ENCODE measurements at places on chromosomes 13 and 19.

- DNase-seq = peak; percentile 62
Measured at GRCh38 chr19:46990991-46991676, 28.5 kb upstream of the NPAS1 start.

GRCh38 chr19:51698296-51698695 lies 5.2 kb downstream of the SPACA6 start:
- no peak for DNase-seq

GRCh38 chr13:83733293-83733692 lies 149.0 kb downstream of the SLITRK1 start:
- DNase-seq = no peak

- no peak for DNase-seq
Measured at GRCh38 chr19:13984875-13985741, 21.0 kb downstream of the RFX1 start.

GRCh38 chr19:16949496-16950023 lies 60.8 kb downstream of the F2RL3 start:
- DNase-seq = no peak

DNA sequence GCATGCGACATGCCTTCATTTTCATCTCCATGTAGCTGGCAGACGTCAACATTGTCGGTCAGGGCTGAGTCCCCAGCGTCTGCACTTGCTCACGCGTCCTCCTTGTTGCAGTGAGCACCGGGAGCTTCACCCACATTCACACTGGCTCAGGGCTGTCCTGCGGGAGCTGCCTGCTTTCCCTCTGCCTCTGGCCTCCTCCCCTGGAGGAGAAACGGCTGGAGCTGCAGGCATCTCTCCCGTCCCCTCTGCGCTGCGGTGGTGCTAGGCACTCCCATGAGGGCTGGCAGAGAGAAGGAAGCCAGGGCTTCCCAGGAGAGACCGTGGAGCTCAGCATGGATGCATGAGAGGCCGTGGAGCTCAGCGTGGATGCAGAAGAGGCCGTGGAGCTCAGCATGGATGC lies 18.4 kb upstream of the TMEM255B start:
- DNase-seq = no peak

- no peak for DNase-seq
Measured at GRCh38 chr13:74871369-74872070, 610.4 kb downstream of the TBC1D4 start.

DNA sequence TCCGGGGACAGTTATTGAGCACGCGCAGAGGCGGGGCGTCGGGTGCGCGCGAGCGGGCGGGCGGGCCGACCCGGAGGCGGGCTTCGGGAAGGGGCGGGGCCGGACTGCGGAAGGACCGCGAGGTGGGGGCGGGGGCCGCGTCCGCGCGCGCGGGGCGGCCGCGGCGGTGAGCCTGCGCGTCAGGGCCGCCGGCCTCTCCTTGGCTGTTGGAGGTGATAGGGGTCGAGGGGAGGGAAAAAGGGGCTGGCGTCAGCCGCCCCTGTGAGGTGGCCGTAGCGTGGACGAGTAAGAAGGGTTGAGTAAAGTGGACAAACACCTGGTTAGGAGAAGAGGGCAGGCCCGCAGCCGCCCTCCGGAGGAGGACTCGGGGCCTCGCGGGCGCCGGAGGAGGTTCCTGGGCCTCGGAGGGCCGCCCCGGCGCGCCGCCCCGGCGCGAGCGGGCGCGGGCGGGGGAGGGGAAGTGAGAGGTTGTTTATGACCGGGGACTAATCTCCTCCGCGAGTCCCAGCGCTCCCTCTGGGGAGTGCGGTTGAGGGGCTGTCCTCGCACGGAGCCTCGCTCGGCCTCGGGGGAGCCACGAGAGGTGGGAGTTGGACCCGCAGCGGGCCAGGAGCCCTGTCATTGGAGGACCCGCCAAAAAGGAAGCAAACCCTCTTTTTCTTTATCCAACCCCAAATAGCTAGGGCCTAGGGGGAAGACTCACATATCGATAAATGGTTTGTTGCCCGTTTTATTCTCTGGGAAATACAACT lies 547 bp upstream of the INTS6 start:
- DNase-seq = peak; percentile 75

DNA sequence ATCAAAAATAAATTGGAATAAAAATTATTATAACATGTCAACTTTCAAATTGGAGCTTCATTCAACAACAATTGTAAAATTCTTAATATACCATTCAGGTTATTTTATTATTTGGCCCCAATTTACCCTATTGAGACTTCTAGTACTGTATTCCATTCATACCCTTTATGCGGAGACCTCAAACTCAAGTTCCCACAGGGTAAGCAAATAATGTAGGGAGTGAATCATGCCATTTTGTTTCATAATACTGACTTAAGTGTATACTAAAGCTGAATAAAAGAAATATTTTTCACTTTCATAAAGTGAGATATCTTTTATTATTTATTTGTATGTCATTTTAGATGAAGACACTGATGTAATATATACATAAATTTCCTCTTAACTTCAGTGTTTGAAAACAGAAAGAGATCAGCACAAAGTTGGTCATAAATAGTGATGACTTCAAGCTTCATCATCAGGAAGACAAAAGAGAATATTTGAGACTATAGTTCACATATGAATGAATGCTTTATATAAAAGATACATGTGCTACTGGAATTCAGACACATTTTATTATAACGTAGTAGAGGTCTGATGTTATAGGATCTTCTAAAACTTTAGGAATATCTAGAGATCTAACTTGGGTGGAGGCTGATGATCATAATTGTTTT lies 894.4 kb upstream of the PCDH9 start:
- no peak for DNase-seq

GRCh38 chr13:92487238-92487637 lies 739.4 kb upstream of the GPC6 start:
- no peak for DNase-seq

DNA sequence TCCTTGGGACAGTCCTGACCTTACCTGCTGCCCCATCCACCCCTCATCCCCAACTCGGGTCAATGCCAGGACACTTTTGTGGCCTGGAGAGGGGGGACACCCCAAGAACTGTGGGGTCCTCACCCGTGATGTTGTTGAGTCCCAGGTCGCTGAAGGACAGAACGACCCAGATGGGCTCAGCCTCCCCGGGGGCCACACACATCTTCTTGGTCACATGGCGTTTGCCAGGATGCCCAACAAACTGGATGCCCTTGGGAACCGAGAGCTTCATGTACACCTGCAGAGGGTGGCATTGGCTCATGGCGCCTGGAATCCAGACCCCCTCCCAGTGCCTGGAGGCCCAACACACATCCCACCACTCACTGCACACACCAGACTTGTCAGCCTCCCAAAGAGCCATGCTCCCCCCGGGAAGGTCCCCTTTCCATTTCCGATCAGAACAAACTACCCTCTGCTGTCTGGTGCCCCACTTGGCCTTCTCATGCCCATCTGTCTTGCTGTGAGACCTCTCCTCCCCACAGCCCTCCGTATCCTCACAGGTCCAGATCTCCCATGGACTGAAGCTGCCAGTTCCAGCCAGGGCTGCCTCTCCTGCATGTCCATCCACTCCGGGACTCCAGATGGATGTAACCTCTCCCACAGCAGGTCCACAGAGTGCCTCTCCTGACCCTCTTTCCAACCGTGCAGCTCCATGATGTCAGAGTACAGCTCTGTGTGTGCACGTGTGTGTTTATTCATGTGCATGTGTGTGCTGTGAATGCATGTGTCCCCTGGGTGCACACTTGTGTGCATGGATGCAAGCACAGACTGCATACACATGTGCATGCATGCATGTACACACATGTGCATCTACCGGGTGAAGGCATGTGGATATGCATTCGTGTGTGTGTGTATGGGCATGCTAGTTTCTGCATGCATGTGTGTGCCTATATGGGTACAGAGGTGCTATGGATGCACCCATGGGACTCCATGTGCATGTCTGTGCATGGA lies 58.4 kb downstream of the F2RL3 start:
- no peak for DNase-seq

DNA sequence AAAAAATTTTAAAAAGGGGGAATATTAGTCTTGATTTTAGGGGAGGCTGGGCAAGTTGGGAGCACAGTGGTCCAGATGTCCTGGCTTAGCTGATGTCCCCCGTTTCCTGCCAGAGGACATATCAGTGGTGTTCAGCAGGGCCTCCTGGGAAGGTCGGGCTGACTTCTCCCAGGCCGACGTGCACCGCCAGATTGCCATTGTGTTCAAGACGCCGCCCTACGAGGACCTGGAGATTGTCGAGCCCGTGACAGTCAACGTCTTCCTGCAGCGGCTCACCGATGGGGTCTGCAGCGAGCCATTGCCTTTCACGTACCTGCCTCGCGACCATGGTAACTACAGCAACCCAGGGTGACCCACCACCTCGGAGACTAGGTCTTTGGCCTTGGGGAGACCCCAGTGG lies 6.4 kb upstream of the CLASRP start:
- no peak for DNase-seq

DNA sequence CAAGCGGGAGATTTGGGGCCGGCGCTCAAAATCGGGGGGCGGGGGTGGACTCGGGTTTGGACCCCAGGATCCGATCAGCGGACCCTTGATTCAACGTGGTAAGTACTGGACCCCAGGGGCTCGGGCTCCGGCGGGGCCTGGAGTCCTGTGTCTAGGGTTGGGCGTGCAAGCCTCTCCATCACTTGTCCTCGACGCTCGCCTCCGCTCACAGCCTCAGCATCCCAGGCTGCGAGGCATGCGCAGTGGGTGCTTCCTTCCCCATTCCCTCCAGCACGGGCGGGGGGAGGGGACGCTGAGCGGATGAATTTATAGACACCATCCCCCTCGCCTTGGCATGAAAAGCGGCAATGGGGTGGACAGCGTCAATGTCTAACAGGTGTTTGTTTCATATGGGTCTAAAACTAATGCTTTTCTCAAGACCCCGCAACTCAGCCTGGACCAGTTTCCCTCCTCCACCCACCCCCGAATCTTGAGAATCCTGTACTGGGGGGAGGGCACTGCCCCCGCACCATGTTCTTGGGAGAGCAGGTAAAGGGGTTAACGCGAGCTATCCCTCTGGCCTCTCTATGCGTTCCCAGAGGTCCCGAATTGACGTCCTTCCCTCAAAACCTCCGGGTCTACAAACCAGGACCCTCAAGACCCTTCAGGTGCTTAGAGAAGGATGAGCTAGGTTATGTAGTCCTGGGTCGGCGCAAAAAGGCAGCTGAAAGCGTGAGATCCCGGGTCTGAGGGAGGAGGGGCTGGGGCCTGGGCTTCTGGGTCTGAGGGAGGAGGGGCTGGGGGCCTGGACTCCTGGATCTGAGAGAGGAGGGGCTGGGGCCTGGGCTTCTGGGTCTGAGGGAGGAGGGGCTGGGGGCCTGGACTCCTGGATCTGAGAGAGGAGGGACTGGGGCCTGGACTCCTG lies 579 bp downstream of the CPT1C start:
- DNase-seq = no peak

- DNase-seq = no peak
Measured at GRCh38 chr19:39275578-39275977, 7.4 kb downstream of the IFNL2 start.

GRCh38 chr19:5148794-5149190 lies 179.9 kb downstream of the KDM4B start:
- no peak for DNase-seq

GRCh38 chr19:58274771-58275201 lies 4.0 kb upstream of the ZNF8 start:
- no peak for DNase-seq

DNA sequence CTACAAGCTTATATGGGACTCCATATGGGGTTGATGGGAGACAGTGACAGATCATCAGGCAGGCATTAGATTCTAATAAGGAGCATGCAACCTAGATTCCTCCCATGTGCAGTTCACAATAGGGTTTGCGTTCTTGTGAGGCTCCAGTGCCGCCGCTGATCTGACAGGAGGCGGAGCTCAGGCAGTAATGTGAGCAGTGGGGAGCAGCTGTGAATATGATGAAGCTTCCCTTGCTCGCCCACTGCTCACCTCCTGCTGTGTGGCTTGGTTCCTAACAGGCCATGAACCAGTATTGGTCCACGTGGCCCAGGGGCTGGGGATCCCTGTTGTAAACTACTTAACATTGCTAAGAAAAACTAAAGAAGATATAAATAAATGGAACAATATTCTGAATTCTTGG lies 378.4 kb downstream of the KCNRG start:
- DNase-seq = no peak

DNA sequence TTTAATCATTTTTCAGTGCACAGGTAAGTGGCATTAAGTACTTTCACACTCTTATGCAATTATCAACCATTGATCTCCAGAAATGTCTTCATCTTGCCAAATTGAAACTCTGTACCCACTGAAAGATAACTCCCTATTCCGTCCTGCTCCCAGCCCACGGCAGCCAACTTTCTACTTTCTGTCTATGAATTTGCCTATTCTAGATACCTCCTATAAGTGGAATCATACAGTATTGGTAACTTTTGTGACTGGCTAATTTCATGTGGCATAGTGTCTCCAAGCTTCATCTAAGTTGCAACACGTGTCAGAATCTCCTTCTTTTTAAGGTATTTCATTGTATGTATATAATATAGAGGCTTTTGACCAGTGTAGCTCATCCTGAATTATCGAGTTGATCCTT lies 5.7 kb upstream of the CEACAM18 start:
- no peak for DNase-seq

GRCh38 chr13:50999641-51000040 lies 90.0 kb downstream of the RNASEH2B start:
- DNase-seq = no peak

- peak; percentile 20 for DNase-seq
Measured at GRCh38 chr13:48126944-48127830, 32.3 kb upstream of the MED4 start.

GRCh38 chr13:111401755-111402154 lies 81.3 kb downstream of the TEX29 start:
- DNase-seq = no peak

DNA sequence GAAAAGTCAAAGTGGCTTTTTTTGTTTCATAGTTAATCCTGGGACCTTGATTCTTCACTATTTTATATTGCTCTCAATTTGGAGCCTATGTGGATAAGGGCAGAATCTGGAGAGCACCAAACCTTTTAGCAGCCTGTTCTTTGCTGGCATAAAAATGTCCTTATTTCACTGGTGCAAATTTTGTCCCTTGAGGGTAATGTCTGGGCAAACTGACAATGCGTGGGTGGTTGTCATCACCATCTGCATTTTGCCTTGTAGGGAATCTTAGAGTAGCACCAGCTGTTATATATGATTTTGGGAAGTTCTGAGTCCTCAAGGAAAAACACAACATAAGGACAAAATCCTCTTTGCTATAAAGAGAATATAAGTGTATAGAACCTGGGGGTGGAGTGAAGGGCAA lies 336.9 kb upstream of the HTR2A start:
- no peak for DNase-seq

DNA sequence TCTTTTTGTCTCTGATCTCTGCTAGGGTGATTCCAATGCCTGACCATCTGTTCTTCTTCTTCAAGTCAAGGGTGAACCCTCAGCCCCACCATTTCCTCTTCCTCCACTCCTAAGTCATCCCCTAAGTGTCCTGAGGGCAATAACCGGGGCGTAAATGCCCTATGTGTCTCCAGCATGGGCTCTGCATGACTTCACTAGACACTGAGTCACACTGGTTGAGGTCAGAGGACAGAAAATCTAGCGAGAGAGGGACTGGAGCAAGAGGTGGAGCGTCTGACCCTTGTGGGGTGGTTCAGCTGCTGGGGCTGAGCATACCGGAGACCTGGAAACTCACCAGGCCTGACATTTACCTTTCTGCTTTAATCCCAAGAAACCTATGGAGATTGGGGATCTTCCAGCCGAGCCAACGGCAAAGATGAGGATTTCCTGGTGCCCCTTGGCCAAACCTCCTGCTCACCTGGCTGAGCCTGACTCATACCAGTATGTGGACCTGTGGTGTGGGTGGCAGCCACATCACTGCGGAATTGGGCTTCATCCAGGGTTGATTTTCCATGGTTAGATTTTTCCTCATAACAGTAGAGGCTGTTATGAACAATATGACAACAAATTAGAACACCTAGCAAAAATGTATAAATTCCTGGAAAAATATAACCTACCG lies 26.9 kb downstream of the SCGB2B2 start:
- DNase-seq = no peak

Measured in stimulated activated CD4-positive, alpha-beta T cell treated with anti-CD3 and anti-CD28 coated beads, Interleukin-12 subunit alpha, Interleukin-12 subunit beta, amount 100 ng/mL, for 48 hours (primary cell).